CD14-positive monocyte (primary cell): ENCODE measurements at places on chromosomes 12 and 14.

- H3K4me3 ChIP-seq = no peak overlapping the region
- H3K27ac ChIP-seq = no peak overlapping the region
- no peaks in the 10 kb centered on the region for H3K27me3 ChIP-seq
Measured at GRCh38 chr12:12016284-12017100, 54.2 kb upstream of the BCL2L14 start.

DNA sequence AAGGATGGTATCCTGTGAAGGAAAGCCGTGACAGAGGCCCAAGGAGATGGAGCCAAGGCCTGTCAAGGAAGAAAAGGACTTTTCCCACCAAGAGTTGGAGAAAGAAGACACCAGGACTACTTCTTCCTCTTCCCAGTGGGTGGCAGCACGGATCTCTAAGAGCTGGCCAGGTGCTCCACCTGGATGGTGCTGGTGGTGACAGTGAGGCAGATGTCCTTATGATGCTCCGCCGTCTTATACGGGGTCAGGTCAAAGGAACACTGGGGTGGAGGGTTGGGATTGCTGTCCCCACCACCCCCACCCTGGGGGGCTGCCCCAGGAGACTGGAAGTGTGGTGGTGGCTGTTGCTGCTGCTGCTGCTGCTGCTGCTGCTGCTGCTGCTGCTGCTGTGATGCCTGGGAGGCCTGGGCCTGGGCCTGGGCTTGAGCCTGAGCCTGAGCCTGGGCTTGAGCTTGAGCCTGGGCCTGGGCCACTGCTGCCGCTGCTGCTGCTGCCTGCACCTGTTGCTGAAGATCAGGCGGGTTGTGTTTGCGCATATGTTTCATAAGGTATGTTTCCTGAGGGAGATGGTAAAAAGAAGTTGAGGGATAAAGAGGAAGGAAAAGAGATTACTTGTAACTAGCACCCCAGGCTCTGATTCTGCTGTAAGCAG, 4.8 kb upstream of the ING4 start:
- H3K27me3 ChIP-seq = no peaks in the 10 kb centered on the region
- no peak overlapping the region for H3K4me3 ChIP-seq
- peaks cover 9% of the 10 kb centered on the region for H3K4me1 ChIP-seq
- DNase-seq = no peak

DNA sequence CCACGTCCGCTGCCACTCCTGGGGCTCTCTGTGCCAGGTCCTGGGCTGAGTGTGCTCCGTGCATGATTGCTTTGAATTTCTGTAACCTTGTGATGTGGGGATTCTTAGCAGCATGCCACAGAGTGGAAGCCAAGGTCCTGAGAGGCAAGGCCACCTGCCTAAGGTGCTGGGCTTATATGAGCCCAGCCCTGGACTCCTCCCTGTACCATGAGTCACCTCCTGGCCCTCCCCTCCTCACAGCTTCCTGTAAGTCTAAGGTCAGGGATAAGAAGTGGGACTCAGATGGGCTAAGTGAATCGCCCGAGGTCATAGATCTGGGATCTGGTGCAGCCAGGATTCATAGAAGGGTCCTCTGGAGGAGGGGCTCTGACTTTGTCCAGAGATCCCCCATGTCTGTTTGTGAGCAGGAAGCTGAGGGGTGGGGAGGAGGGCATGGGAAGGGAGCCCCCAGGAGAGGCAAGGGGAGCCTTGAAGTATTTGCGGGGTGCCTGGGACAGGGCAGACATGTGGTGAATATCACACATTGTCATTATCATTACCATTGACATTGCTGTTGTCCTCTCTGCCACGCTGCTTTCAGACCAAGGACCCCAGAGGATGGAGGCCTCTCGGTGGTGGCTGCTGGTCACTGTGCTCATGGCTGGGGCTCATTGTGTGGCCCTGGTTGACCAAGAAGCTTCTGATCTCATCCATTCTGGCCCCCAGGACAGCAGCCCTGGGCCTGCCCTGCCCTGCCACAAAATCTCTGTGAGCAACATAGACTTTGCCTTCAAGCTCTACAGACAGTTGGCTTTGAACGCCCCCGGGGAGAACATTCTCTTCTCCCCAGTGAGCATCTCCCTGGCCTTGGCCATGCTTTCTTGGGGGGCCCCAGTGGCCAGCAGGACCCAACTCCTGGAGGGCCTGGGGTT, 28.8 kb downstream of the SERPINA3 start:
- H3K36me3 ChIP-seq = no peaks in the 10 kb centered on the region
- no peak overlapping the region for H3K27ac ChIP-seq
- H3K4me3 ChIP-seq = no peak overlapping the region
- DNase-seq = no peak
- no peaks in the 10 kb centered on the region for H3K27me3 ChIP-seq
- no peaks in the 10 kb centered on the region for H3K4me1 ChIP-seq

DNA sequence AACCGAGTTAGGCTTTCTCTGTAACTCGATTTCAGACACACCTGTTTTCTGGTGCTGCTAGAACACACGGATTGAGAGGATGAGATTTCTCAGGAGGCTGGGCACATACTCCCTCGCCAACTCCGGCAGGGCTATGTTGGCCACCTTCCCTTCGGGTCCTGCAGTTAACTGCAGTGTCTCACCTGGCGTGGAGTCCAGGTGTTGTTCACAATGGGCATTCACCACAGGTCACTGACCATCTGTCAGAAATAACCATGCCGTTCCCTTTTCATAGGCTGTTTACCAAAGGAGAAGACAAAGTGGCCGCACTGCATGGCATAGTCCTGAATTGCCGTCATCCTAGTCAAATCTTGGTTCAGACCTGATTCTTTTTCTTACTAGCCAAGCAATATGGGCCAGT, 5.5 kb upstream of the KCNH3 start:
- peaks cover 42% of the 10 kb centered on the region for H3K4me1 ChIP-seq
- H3K36me3 ChIP-seq = no peaks in the 10 kb centered on the region
- no peak overlapping the region for H3K4me3 ChIP-seq
- DNase-seq = no peak

- H3K36me3 ChIP-seq = no peaks in the 10 kb centered on the region
- H3K27ac ChIP-seq = no peak overlapping the region
- no peak overlapping the region for H3K4me3 ChIP-seq
- H3K27me3 ChIP-seq = no peaks in the 10 kb centered on the region
- H3K4me1 ChIP-seq = no peaks in the 10 kb centered on the region
Measured at GRCh38 chr12:59155448-59155847, 235.1 kb upstream of the LRIG3 start.
